ENCODE measurements at places on chromosomes 7 and 10. TPM values are rescaled to one million over a fixed set of nuclear protein-coding genes. Genes with fewer than 3 reads are reported as not detected.

ZWINT gene
- 37.4 TPM for polyA plus RNA-seq

GOLGA7B gene
- polyA plus RNA-seq = 3.6 TPM

RASA4B gene
- 0.49 TPM for polyA plus RNA-seq

NOS3 gene
- polyA plus RNA-seq = 0.95 TPM

MYO1G gene
- 0.02 TPM for polyA plus RNA-seq

CHCHD3 gene
- 59.2 TPM for polyA plus RNA-seq

KCNMA1 gene
- 6.3 TPM for polyA plus RNA-seq

NEUROG3 gene
- not detected for polyA plus RNA-seq

ATG9B gene
- polyA plus RNA-seq = 0.12 TPM

ANKRD1 gene
- polyA plus RNA-seq = 0.06 TPM

DNA sequence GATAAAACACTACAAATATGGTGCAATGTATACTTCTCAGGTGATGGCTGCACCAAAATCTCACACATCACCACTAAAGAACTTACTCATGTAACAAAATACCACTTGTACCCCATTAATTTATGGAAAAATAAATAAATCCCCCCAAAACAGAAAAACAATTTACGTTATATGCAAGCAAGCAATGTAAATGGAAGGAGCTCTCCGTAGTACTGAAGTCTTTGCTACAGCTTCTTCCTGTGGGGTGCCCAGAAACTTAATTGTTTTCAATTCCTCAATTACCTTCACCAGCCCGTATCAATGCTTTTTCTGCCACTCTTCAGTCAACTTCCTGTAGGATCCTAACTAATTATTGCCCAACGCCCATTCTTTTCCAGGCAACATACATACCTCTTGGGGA is 138.1 kb downstream of the RELN start:
- H3K36me3 ChIP-seq = no peaks in the 10 kb centered on the region
- no peak overlapping the region for H3K27ac ChIP-seq
- H3K4me1 ChIP-seq = no peaks in the 10 kb centered on the region
- no peak for DNase-seq
- no peaks in the 10 kb centered on the region for H3K27me3 ChIP-seq
- H3K4me3 ChIP-seq = no peak overlapping the region

DNA sequence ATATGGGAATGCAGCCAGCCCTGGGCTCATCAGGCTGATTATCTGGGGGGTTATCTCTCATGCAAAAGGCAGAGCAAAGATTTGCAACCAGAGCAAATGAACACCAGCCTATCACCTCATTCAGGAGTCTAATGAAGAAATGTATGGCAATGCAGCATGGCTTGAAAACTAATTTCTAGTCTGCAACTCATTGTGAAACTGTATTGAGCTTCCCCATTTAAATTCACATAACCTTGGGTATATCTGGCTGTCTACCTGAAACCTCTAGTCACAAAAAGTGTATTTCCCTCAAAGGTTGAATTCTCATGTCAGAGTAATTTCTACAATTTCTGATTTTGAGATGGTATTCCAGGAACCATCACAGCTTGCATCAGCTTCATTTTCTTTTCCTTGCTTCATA is 240.0 kb downstream of the SDHAF3 start:
- no peaks in the 10 kb centered on the region for H3K36me3 ChIP-seq
- DNase-seq = no peak
- H3K27ac ChIP-seq = no peak overlapping the region
- H3K27me3 ChIP-seq = no peaks in the 10 kb centered on the region

DNA sequence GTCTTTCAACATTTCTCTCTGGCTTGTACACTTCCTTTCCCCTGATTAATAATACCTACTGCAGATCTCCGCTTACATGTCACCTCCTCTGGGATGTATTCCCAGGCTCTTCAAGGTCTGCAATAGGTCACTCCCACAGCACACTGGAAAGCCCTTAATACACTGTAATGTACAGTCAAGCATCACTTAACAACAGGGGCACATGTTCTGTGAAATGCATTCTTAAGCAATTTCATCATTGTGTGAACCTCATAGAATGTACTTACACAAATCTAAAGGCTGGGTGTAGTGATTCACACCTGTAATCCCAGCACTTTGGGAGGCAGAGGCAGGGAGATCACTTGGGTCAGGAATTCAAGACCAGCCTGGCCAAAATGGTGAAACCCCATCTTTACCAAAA is 1.9 kb downstream of the COX15 start:
- H3K36me3 ChIP-seq = peaks cover 9% of the 10 kb centered on the region
- peak overlapping the region; percentile 28 for H3K27ac ChIP-seq
- H3K27me3 ChIP-seq = no peaks in the 10 kb centered on the region
- H3K4me3 ChIP-seq = no peak overlapping the region

DNA sequence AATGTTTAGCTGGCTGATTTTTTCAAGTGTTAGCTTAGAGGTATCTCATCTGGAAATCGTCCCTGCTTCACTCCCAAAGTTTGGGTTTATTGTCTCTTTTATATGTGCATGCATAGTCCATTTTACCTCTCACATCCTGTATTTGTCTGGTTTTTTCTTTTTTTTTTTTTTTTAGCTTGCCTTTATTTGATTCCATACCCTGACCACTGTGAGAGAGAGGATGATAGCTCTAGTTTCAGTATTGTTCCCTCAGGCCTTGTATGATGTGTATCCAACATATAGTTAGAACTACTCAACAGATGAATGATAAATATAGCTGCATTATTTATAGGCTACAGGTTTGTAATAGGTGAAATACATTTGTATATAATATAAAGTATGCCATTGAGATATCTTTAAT is 29.9 kb downstream of the PCGF5 start:
- no peaks in the 10 kb centered on the region for H3K4me1 ChIP-seq
- no peak overlapping the region for H3K27ac ChIP-seq
- DNase-seq = no peak
- no peak overlapping the region for H3K4me3 ChIP-seq
- H3K36me3 ChIP-seq = peaks cover 2% of the 10 kb centered on the region

- no peak overlapping the region for H3K4me3 ChIP-seq
- H3K36me3 ChIP-seq = no peaks in the 10 kb centered on the region
- no peak overlapping the region for H3K27ac ChIP-seq
- H3K27me3 ChIP-seq = no peaks in the 10 kb centered on the region
- no peak for DNase-seq
Observed at GRCh38 chr7:144907577-144907976, 71.7 kb upstream of the TPK1 start.

- H3K4me1 ChIP-seq = peaks cover 3% of the 10 kb centered on the region
- H3K4me3 ChIP-seq = no peak overlapping the region
- peaks cover 3% of the 10 kb centered on the region for H3K36me3 ChIP-seq
- DNase-seq = no peak
- no peak overlapping the region for H3K27ac ChIP-seq
Observed at GRCh38 chr7:148835854-148836253, 48.2 kb downstream of the EZH2 start.

DNA sequence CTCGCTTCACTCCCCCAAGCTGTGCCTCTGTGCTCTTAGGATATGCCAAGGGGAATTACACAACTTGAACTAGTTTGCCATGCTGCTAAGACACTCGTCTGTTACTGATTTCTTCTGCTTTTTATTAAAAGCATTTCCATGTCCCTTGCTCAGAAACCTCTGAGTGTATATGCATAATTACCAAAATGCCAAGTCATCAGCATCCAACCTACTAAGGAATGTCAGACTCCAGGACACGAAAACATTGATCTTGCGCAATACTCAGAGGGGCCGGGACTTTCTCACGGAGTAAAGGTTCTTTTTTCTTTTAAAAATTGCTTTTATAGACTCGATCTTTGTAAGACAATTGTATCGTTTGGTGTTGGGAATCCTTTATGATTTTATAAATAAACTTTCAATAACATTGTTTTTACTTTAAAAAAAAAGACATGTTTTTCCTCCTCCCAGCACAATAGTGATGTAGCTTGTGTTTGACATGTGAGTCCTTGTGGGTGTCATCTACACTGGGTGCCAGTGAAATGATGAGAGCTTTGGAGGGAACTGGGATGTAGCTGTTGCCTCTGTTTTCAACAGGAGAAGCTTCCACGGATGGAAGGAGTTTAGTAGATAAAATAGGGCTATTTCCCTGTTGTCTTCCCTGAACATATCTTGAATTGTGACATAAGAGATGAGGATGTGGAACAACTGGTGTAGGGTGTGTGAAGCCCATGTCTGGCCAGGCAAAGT is 43.6 kb downstream of the CNNM1 start:
- no peak for DNase-seq
- H3K36me3 ChIP-seq = no peaks in the 10 kb centered on the region
- H3K4me3 ChIP-seq = no peak overlapping the region
- no peaks in the 10 kb centered on the region for H3K27me3 ChIP-seq

- no peak for DNase-seq
- H3K4me3 ChIP-seq = peak within 1 kb of the TSS; percentile 78
- peaks cover 23% of the 10 kb centered on the region for H3K4me1 ChIP-seq
- peaks cover 3% of the 10 kb centered on the region for H3K36me3 ChIP-seq
- H3K27me3 ChIP-seq = no peaks in the 10 kb centered on the region
- H3K27ac ChIP-seq = peak within 1 kb of the TSS; percentile 90
Observed at GRCh38 chr10:87094373-87095235, at the start of the genes GLUD1 and SHLD2. Gene GLUD1 (minus strand): TSS chr10:87094843. CDS start chr10:87094769, 74 bp downstream. Gene SHLD2 (plus strand): TSS chr10:87095206. CDS start chr10:87151355, 56,149 bp downstream.

- peak overlapping the region; percentile 92 for H3K4me3 ChIP-seq
- H3K27me3 ChIP-seq = no peaks in the 10 kb centered on the region
- no peak for DNase-seq
- peaks cover 8% of the 10 kb centered on the region for H3K4me1 ChIP-seq
- peak overlapping the region; percentile 82 for H3K27ac ChIP-seq
Observed at GRCh38 chr10:89414879-89415821, 782 bp downstream of the IFIT5 start.

GRCh38 chr7:82339958-82340357 is 103.6 kb downstream of the CACNA2D1 start:
- DNase-seq = no peak
- H3K27me3 ChIP-seq = no peaks in the 10 kb centered on the region
- no peak overlapping the region for H3K4me3 ChIP-seq
- no peak overlapping the region for H3K27ac ChIP-seq

GRCh38 chr10:131676800-131677421 is 223.9 kb upstream of the PPP2R2D start:
- no peak overlapping the region for H3K4me3 ChIP-seq
- H3K4me1 ChIP-seq = no peaks in the 10 kb centered on the region
- no peaks in the 10 kb centered on the region for H3K27me3 ChIP-seq
- no peaks in the 10 kb centered on the region for H3K36me3 ChIP-seq

DNA sequence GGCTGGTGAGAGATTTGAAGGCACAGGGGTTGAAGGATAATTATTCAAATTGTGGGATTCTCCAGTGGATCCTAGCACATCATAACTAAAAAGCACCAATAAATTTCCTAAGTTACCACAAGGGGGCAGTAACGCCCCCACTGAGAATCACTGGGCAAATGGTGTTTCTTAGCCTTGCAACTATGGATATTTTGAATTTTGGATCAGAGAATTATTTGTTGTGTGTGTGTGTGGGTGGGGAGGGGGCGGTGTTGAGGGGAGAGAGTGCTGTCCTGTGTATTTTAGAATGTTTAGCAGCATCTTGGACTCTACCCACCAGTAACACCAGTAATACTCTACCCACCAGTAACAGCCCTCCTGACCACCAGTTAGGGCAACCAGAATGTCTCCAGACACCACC is 63.3 kb upstream of the PRKG1 start:
- peaks cover 6% of the 10 kb centered on the region for H3K4me1 ChIP-seq
- H3K4me3 ChIP-seq = no peak overlapping the region
- no peak overlapping the region for H3K27ac ChIP-seq
- H3K36me3 ChIP-seq = no peaks in the 10 kb centered on the region

Measured in keratinocyte (primary cell).